H54 (cell line): ENCODE measurements at places on chromosomes 5 and 9.

DNA sequence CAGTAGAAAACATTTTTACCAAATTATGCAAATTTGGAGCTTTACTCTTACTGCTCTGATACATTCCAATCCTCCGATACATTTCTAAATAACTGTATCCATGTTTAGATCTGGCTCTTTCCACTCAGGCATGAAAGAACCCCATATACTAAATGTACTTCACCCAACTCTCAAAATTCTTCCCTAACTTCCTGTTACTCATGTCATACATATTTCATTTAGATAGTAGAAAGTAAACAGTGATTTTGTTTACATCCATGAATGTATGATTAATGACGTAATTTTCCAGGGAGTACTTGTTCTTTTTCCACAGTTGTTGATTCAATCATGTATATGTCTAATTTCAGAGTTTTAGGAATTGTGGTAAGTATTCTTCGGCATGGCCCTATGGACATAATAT is 1426.5 kb upstream of the C9orf72 start:
- DNase-seq = no peak

DNA sequence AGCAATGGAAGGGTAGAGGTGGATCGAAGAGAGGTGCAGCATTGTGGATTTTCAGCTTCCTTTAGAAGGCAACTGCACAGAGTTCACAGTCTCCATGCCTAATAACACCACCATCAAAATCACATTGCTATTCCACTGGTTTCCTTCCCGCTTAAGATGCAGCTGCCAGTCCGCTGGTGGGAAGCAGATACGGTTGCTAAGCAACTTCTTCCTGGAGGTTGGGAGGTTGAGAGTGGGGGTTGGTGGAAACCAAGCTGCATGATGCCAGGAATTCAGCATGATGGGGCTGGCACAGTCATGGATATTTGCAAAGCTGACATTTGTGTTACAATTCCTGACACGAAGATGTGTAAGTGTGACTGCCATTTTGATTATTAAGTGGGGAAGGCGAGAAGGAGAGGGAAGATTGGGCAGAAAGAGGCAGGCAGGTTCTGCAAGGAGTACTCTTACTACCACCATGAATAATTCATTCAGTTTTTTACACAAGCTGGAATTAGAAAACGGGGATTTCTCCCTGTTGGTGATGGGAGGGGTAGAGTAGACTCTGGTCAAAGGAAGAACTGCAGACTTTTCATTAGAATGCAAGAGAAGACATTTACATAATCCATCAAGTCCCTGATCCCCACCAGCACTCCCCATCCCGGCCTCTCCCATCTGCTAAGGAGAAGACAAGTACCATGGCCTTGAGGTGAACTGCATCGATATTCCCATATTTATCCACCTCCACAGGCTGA is 87.5 kb downstream of the GLDC start:
- DNase-seq = no peak

- DNase-seq = no peak
Measured at GRCh38 chr5:59020611-59021285, 437.9 kb downstream of the RAB3C start.

GRCh38 chr9:20032413-20033006 is 243.7 kb upstream of the SLC24A2 start:
- DNase-seq = no peak

- DNase-seq = no peak
Measured at GRCh38 chr9:119164716-119165115, 204.5 kb downstream of the BRINP1 start.
